ENCODE measurements at places on chromosomes 6 and 20.

DNA sequence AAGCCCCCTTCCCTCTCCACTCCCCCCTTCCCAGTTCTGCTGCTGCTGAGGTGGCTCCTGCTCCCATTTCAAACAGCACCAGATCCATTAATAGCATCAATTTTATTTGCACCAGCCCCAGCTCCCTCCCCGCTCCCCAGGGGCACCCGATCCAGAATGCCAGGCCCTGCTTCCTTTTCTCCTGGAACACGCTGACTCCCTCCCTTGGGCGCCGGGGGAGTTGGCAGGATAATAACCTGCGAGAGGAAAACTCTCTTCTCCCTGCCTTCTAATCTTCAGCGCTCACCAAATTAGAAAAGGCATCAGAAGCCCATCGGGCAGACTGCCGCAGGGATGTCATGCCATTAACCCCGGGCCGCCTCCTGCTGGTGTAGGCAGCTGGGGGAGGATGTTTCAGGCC is 77.8 kb downstream of the NCR2 start:
- DNase-seq, result no peak

DNA sequence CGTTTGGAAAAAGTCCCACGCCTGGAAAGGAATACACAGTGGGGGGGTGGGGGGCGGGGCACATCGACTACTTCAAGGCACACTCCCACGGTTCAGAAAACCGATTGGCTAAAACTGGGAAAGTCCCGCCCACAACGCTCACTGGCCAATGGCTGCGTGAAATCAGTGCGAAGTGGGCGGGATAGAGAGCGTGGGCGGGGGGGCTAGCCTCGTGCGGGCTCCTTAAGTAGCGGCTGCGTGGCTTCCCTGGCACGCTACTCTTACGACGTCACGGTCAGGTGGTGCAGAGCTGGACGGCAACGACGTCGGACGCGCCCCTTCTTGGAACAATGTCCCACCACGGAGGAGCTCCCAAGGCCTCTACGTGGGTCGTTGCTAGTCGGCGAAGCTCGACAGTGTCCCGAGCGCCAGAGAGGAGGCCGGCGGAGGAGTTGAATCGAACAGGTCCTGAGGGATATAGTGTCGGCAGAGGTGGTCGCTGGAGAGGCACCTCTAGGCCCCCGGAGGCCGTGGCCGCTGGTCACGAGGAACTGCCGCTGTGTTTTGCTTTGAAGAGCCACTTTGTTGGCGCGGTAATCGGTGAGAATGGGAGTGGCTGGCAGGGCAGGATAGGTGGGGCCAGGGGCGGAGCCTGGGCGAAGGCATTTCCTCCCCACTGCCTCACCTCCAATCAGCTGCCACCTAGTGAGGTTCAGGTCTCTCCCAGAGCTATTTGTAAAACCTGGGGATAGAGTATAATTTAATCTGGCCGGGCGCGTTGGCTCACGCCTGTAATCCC is at the start of gene DDX43:
DDX43 (plus strand) TSS at position 252 of the 778 bp plus-strand sequence; CDS start at position 330, 78 bp downstream.
- peak; percentile 28 for DNase-seq

DNA sequence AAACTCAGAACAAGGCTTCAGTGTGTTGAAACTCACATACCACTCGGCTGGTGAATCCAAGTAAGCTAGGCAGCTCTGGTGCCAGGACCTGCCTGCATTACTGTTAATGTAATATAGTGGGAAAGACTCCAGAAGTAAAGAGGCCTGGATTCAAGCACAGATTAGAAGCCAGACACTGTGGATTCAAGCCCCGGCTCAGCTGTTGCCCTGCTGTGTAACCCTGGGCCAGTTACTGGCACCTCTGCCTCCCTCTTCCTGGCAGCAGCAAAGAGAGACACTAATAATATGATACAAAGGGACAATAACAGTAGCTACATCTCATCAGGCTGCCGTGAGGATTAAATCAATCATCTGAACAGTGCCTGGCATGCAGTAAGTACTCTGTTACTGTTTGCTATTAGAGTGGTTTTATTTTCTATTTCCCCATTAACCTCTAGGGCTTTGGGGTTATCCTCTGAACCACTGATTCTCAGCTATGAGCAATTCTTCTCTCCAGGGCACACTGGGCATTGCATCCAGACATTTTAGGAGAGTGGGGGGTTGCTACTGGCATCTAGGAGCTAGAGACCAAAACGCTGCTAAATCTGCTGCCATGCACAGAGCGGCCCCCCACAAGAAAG is 92.9 kb downstream of the ZMYND8 start:
- DNase-seq, result no peak

GRCh38 chr20:57176842-57177241 is 89.6 kb downstream of the BMP7 start:
- DNase-seq, result no peak

DNA sequence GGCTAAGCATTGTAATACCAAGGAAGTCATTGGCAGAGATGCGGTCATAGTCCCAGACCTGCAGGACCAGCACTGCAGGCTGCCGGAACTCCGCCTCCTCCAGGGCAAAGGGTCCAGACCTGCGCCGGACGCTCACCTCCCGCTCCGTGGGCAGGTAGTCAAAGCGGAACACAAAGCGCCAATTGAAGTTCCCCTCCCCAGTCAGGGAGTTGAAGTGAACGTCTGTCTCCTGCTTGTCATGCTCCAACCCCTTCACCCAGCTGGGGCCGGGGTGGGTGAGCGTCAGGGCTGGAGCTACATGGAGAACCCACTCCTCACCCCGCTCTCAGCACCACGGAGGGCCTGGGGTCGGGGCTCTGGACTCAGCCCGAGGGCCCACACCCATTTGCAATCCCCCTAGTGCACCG is 18.2 kb downstream of the ERGIC3 start:
- no peak for DNase-seq

Measured in activated naive CD4-positive, alpha-beta T cell treated with anti-CD3 and anti-CD28 coated beads, Interleukin-2, amount 50 U/mL, for 16 hours (primary cell).